Calu3 (cell line): ENCODE measurements at places on chromosomes 11 and 22. TPM values are rescaled to one million over a fixed set of nuclear protein-coding genes. Genes with fewer than 3 reads are reported as not detected.

DNA sequence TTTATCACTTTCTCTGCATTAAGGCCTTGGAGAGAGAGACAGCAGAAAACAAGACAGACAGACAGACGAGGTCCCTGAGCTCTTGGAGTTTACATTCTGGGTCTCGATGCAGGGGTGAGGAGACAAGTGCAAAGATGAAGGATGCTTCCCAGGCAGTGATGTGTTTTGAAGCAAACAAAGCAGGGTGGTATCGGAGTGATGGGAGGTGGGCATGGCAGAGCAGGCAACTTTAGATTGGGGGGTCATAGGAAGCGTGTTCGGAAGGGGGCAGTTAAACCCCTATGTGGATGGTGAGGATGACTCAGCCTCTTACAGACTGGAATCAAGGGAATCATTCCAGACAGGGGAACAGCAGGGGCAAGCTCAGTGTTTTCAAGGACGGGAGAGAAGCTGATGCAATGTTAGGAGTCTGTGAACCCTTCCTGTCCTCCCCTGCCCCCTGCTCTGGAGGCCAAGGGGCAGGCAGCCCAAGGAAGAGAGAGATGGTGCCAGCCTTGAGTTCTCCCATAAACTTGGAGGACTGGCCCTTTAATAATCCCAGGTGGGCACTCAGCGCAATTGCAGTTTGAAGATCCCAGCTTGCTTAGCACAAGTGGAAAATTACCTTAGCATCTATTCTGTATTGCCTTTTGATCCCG, 180.2 kb downstream of the CHST1 start:
- no peak for DNase-seq
- no peak overlapping the region for H3K4me3 ChIP-seq
- no peak overlapping the region for H3K27ac ChIP-seq
- H3K4me1 ChIP-seq, result no peaks in the 10 kb centered on the region

- H3K4me3 ChIP-seq, result no peak overlapping the region
- H3K27ac ChIP-seq, result peak overlapping the region; percentile 56
- H3K36me3 ChIP-seq, result peaks cover 5% of the 10 kb centered on the region
- peaks cover 12% of the 10 kb centered on the region for H3K4me1 ChIP-seq
- DNase-seq, result peak; percentile 56
Measured at GRCh38 chr11:43830928-43831440, 49.6 kb upstream of the ALKBH3 start.

- H3K4me3 ChIP-seq, result no peak overlapping the region
- DNase-seq, result no peak
- no peak overlapping the region for H3K27ac ChIP-seq
- no peaks in the 10 kb centered on the region for H3K4me1 ChIP-seq
- H3K36me3 ChIP-seq, result no peaks in the 10 kb centered on the region
Measured at GRCh38 chr11:85531191-85531897, 95.8 kb downstream of the DLG2 start.

GRCh38 chr22:17775781-17776465, 1.7 kb upstream of the BID start:
- no peak overlapping the region for H3K27ac ChIP-seq
- DNase-seq, result no peak
- peak overlapping the region; percentile 91 for H3K4me3 ChIP-seq
- H3K4me1 ChIP-seq, result peaks cover 26% of the 10 kb centered on the region
- peaks cover 36% of the 10 kb centered on the region for H3K36me3 ChIP-seq
- H3K27me3 ChIP-seq, result no peaks in the 10 kb centered on the region

DNA sequence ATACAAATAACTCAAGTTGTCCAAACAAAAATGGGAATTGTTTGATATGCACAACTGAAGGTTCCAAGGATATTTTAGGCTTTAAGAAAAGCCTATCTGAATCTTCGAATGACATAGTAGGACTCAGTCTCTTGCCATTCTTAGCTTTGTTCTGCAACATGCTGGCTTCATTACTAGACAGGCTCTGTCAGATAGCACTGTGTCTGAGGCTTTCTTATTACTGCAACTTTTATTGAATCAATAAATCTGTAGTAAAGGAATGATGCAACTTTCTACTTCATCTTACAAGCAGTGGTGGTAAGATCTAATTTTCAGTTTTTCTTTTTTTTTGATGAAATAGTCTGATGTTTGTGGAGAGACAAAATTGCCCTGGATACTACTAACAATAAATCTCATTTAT, 319.3 kb upstream of the CCDC179 start:
- H3K4me3 ChIP-seq, result no peak overlapping the region
- H3K27ac ChIP-seq, result no peak overlapping the region
- no peaks in the 10 kb centered on the region for H3K27me3 ChIP-seq
- no peak for DNase-seq
- H3K4me1 ChIP-seq, result peaks cover 6% of the 10 kb centered on the region

DNA sequence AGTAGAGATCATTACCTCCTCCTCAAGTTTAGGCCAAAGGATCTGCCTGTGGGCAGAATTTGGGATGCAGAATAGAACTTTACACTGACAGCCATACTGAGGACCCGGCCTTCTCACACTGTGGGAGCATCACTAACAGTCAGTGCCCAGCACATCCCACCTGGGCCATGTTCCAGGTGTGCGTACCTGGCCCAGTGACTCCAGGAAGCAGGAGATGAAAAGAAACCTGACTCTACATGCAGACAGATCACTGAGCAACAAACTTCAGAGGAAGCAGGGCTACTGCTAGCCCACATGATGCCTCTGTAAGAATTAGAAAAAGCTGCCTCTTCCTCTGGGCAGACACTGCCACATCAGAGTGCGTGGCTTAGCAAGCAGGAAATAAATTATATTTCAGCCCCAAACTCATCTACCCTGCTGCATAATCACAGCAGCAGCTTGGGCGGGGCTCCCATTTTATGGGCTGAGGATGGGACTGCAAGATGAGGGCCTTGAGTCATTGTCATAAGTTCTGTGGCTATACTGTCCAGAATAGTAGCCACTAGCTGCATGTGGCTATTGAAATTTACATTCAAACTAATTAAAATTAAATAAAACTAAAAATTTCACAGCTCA, 6.0 kb upstream of the LMO2 start:
- no peak for DNase-seq
- no peaks in the 10 kb centered on the region for H3K4me1 ChIP-seq
- H3K27me3 ChIP-seq, result peaks cover 67% of the 10 kb centered on the region

- DNase-seq, result no peak
- no peak overlapping the region for H3K4me3 ChIP-seq
- no peak overlapping the region for H3K27ac ChIP-seq
- no peaks in the 10 kb centered on the region for H3K4me1 ChIP-seq
- H3K36me3 ChIP-seq, result peaks cover under 1% of the 10 kb centered on the region
Measured at GRCh38 chr11:2693271-2694261, 6.2 kb downstream of the KCNQ1OT1 start.

- peaks cover 34% of the 10 kb centered on the region for H3K27me3 ChIP-seq
- H3K4me1 ChIP-seq, result no peaks in the 10 kb centered on the region
- H3K36me3 ChIP-seq, result no peaks in the 10 kb centered on the region
- no peak overlapping the region for H3K27ac ChIP-seq
- DNase-seq, result no peak
Measured at GRCh38 chr11:117649296-117650055, 147.5 kb downstream of the DSCAML1 start.

The PLAAT5 gene
- total RNA-seq, result 0.42 and 0.57 TPM in 2 replicates
